Activated CD4-positive, alpha-beta T cell treated with anti-CD3 and anti-CD28 coated beads, Interleukin-2, amount 10 ng/mL, durations not matched to agents 24 days and 14 days (primary cell): ENCODE measurements at places on chromosomes 3 and 15. TPM values are rescaled to one million over a fixed set of nuclear protein-coding genes. Genes with fewer than 3 reads are reported as not detected.

SST gene
- not detected in 2 replicates for total RNA-seq

LIPH gene
- total RNA-seq, result not detected in 2 replicates

PPM1L gene
- total RNA-seq, result 2.7 and 2.9 TPM in 2 replicates

GP5 gene
- total RNA-seq, result 0.12 and 0.26 TPM in 2 replicates

LEKR1 gene
- total RNA-seq, result 0.14 and 0.24 TPM in 2 replicates

DLEC1 gene
- total RNA-seq, result 0.17 and 0.54 TPM in 2 replicates

DNA sequence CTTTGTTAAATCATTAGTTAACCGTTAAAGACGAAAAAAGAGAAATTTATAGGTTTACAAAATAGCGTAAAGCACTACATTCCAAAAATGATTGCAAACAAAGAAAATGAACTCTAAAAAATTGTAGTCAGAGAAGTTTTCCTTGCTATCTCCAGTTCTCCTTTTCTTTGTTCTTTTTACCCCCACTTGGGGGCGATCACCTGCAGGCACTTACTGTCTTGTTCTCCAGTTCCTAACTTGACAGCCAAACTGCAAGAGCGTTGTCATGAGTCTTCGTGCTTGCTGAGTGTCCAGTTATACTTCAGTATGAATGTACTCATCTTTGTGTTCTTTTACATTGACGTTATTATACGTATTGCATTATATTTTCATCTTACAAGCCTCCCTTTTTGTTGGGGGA, 54.5 kb downstream of the CHD2 start:
- no peak for DNase-seq
- H3K27ac ChIP-seq, result no peak overlapping the region
- H3K4me1 ChIP-seq, result peaks cover 18% of the 10 kb centered on the region
- H3K4me3 ChIP-seq, result no peak overlapping the region
- peaks cover 86% of the 10 kb centered on the region for H3K36me3 ChIP-seq

DNA sequence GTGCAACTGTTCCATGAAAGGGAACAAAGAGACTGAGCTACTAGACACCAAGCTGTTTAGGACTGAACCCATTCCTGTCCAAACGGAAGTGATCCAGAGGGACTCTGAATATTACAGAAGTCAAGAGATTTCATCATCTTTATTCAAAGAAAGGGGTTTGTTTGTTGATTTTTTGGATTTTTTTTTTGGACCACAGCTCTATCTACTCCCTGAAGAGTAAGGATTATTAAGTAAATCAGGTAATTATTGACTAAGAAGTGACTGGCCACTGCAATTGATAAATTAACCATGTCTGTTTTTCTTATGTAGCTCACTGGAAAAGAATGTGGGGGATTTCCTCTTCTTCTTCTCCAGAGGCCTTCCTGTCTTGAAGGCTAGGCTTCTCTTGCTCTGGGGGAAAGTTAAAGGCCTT, 146.6 kb upstream of the TPM1 start:
- peaks cover 4% of the 10 kb centered on the region for H3K27me3 ChIP-seq
- no peak overlapping the region for H3K4me3 ChIP-seq
- no peaks in the 10 kb centered on the region for H3K4me1 ChIP-seq

- no peaks in the 10 kb centered on the region for H3K4me1 ChIP-seq
- H3K36me3 ChIP-seq, result no peaks in the 10 kb centered on the region
- no peak for DNase-seq
- H3K4me3 ChIP-seq, result no peak overlapping the region
Observed at GRCh38 chr3:68787106-68787626, 145.2 kb downstream of the TAFA4 start.

DNA sequence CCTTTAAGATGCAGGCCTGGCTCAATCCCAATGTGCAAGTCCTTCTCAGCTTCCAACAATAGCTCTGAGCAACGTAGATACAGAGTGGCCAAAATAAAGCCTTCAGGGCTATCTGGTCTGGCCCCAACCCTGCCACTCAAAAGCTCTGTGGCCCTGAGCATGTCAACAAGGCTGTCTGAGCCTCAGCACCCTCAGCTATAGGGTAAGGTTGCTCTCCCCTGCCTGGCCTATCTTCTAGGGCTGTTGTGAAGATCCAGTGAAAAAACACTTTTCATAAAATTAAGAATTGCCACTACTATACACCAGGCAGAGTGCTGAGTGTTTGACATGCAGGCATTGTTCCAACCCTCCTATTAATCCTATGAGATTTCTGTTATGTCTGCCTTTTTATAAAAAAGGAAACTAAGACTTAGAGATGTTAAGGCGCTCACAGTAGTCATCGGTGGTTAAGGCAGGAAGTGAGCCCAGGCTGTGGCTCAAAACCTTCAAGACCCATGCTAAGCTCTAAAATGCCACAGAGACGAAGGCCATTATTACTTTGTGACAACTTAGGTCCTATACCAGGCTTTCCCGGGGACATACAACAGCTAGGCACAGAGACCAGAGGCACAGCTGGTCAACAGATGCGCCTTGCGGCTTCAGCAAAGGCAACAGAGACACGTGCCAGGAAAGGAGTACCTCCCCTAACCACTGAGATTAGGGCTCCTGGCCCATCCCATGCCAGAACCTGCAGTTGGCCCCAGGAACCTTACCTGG, 5.1 kb downstream of the POLG start:
- peak; percentile 82 for DNase-seq
- peaks cover 43% of the 10 kb centered on the region for H3K4me1 ChIP-seq
- H3K27me3 ChIP-seq, result no peaks in the 10 kb centered on the region
- H3K36me3 ChIP-seq, result peaks cover 77% of the 10 kb centered on the region
- peak overlapping the region; percentile 69 for H3K4me3 ChIP-seq

DNA sequence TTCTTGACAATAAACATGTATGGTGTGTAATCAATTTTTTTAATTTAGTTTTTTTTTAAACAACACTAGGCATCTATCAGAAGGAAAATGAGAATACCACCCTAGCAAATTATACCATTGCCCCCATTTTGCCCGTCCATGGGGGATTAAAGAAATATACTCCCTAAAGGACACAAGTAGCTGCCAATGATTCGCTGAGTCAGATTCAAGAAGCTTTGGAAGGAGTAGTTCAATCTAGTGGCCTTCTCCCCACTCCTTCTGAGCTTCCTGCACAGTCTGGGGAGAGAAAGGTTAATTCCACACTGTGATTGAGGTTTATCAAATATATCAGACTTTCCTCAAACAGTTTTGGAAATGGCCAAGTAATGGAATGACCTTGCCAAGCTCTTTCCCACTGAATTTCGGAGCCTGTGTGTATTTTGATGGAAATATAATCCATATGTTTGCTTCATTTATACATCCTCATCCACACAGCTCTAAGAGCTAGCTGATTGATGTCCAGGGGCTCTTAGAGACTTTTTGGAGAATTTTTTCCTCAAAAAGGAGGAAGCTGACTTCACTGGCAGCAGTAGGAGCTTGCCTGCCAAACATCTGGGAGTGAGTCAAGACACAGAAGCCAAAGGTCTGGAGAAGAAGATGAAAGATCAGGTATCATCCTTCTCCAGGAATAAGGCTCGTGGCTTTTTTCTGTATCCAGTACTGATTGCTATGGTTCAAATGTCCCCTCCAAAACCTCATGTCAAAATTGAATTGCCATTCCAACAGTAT, 478.5 kb upstream of the PROK2 start:
- DNase-seq, result no peak
- H3K36me3 ChIP-seq, result no peaks in the 10 kb centered on the region
- peaks cover 38% of the 10 kb centered on the region for H3K4me1 ChIP-seq
- H3K27ac ChIP-seq, result no peak overlapping the region

DNA sequence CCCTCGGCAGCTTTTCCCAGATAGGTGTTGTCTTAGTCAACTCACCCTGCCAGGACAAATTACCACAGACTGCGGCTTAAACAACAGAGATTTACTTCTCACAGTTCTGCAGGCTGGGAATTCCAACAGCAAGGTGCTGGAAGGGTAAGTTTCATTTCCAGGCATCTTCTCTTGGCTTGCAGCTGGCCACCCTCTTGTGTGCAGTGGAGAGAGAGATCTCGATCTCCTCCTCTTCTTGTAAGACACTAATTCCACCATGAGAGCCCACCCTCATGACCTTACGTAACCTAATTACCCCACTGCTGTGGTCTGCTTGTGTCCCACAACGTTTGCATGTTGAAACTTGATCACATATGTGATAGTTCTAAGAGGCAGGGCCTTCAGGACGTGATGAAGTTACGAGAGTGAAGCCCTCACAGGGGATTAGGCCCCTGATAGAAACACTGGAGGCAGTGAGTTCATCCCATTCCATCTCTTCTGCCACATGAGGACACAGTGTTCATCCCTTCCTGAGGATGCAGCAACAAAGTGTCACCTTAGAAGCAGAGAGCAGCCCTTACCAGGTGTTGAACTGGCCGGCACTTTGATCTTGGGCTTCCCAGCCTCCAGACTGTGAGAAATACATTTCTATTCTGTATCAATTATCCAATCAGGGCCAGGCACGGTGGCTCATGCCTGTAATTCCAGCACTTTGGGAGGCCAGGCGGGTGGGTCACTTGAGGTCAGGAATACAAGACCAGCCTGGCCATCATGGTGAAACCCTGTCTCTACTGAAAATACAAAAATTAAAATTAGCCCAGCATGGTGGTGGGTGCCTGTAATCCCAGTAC, 247.7 kb downstream of the PLCL2 start:
- H3K27ac ChIP-seq, result no peak overlapping the region
- H3K4me1 ChIP-seq, result peaks cover 5% of the 10 kb centered on the region
- H3K4me3 ChIP-seq, result no peak overlapping the region
- no peak for DNase-seq
- peaks cover 3% of the 10 kb centered on the region for H3K36me3 ChIP-seq
- H3K27me3 ChIP-seq, result no peaks in the 10 kb centered on the region

DNA sequence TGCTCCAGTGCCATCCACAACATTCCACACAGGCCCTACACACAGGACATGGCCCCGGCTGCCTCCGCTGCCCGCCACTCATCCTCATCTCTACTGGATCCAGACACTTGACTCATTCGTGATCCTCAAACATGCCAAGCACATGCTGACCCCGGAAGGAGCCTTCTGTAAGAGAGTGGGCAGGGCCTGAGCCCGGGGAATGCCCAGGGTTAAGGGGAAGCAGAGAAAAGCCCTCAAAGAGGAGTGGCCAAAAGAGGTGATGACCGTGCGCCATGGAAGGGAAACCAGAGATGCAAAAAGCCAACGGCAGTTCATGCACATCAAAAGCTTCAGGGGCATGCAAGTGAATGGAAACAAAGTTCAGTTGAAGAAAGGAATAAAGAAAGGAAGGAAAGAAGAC, 46.1 kb downstream of the RFTN1 start:
- H3K4me1 ChIP-seq, result peaks cover 64% of the 10 kb centered on the region
- H3K27me3 ChIP-seq, result no peaks in the 10 kb centered on the region
- peak overlapping the region; percentile 78 for H3K4me3 ChIP-seq
- peak overlapping the region; percentile 94 for H3K27ac ChIP-seq
- H3K36me3 ChIP-seq, result peaks cover 65% of the 10 kb centered on the region
- DNase-seq, result peak; percentile 88

DNA sequence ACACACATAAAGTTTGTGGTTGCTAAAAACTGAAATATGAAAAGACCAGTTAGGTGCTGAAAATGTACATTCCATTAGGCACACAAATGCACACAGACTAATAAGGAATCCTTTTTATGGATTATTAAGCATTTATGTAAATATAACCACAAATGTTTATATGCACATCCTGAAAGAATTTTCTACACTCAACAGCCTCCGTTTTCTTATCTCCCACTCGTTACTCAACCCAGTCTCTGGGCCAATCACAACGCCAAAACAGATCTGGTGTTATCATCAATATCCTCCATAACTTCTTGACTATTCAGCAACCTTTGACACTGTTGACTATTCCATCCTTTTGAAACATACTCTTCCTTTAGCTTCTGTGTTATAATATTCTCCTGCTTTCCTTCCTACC, 136.4 kb downstream of the ATP8B4 start:
- H3K4me3 ChIP-seq, result no peak overlapping the region
- no peaks in the 10 kb centered on the region for H3K4me1 ChIP-seq
- H3K27me3 ChIP-seq, result no peaks in the 10 kb centered on the region
- peaks cover 25% of the 10 kb centered on the region for H3K36me3 ChIP-seq

GRCh38 chr15:60899322-60899966, 329.7 kb downstream of the RORA start:
- peaks cover 49% of the 10 kb centered on the region for H3K4me1 ChIP-seq
- no peaks in the 10 kb centered on the region for H3K36me3 ChIP-seq
- peaks cover 4% of the 10 kb centered on the region for H3K27me3 ChIP-seq
- DNase-seq, result peak; percentile 80

DNA sequence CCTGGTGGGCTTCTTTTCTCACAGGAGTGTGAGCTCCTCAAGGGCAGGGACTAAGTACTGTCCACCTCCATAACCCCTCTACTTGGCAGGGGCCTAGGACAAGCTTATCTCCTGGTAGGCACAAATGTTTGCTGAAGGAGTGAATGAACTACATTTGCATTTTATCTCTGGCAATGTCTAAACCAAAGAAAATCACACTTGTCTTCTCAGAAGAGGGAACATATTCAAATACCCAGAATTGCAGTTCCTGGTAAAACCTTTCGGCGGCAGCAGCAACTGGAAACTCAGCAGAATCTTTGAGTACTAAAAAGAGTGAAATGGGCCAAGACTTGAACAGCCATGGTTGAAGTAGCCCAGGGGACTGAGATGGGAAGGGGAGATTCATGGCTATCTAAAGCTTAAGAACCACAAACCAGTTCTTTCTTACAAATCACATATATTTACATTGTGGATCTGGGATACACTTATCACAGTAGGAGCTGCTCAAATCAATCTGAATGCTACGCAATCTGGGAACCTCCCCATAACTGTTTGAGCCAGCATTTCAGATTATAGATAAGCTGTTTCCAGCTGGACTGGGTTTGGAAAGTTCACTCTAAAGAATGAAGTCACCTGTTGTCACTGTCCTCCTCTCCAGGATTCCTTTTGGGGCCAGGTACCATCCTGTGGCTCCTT, 18.7 kb upstream of the PTPN9 start:
- peak overlapping the region; percentile 85 for H3K27ac ChIP-seq
- peak overlapping the region; percentile 74 for H3K4me3 ChIP-seq
- no peaks in the 10 kb centered on the region for H3K27me3 ChIP-seq
- H3K4me1 ChIP-seq, result peaks cover 36% of the 10 kb centered on the region
- H3K36me3 ChIP-seq, result peaks cover 52% of the 10 kb centered on the region

- no peaks in the 10 kb centered on the region for H3K4me1 ChIP-seq
- no peaks in the 10 kb centered on the region for H3K36me3 ChIP-seq
- no peak overlapping the region for H3K27ac ChIP-seq
- peaks cover 20% of the 10 kb centered on the region for H3K27me3 ChIP-seq
- DNase-seq, result no peak
- no peak overlapping the region for H3K4me3 ChIP-seq
Observed at GRCh38 chr15:61499376-61499775, 270.3 kb upstream of the RORA start.

DNA sequence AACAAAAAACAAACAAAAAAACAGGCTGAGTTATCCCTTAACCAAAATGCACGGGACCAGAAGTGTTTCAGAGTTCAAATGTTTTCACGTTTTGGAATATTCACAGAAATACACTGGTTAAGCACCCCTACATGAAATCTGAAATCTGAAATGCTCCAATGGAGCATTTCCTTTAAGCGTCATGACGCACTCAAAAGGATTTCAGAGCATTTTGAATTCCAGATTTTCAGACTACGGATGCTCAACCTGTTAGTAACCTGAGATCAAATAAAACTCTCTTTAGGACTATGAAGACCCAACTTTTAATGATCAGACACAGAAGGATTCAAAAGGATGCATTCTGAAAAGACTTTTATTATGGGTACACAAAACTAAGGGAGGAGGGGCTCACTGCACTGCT, 9.6 kb downstream of the CLPX start:
- H3K4me3 ChIP-seq, result no peak overlapping the region
- no peak overlapping the region for H3K27ac ChIP-seq
- no peaks in the 10 kb centered on the region for H3K27me3 ChIP-seq
- peaks cover 35% of the 10 kb centered on the region for H3K36me3 ChIP-seq
- peaks cover 1% of the 10 kb centered on the region for H3K4me1 ChIP-seq
